ENCODE measurements at places on chromosomes 3 and 15.
A peak's percentile ranks its signal among the peaks of the same experiment; 100 is the strongest.

GRCh38 chr3:44069276-44069675 lies 172.4 kb upstream of the TOPAZ1 start:
- DNase-seq: no peak

GRCh38 chr3:186931532-186932280 lies 1.4 kb downstream of the ST6GAL1 start:
- DNase-seq: peak; percentile 57

DNA sequence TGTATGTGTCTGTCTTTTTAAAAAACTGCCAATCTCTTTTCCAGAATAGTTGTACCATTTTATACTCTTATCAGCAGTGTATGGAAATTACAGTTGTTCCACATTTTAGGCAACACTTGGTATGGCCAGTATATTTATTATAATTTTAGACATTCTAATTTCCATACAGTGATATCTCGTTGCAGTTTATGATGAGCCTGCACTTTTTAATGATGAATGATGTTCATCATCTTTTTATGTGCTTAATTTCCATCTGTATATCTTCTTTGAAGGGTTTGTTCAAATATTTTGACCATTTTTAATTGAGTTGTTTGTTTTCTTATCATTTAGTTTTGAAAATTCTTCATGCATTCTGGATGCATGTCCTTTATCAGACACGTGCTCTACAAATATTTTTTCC lies 57.0 kb upstream of the UBE2E2 start:
- no peak for DNase-seq

DNA sequence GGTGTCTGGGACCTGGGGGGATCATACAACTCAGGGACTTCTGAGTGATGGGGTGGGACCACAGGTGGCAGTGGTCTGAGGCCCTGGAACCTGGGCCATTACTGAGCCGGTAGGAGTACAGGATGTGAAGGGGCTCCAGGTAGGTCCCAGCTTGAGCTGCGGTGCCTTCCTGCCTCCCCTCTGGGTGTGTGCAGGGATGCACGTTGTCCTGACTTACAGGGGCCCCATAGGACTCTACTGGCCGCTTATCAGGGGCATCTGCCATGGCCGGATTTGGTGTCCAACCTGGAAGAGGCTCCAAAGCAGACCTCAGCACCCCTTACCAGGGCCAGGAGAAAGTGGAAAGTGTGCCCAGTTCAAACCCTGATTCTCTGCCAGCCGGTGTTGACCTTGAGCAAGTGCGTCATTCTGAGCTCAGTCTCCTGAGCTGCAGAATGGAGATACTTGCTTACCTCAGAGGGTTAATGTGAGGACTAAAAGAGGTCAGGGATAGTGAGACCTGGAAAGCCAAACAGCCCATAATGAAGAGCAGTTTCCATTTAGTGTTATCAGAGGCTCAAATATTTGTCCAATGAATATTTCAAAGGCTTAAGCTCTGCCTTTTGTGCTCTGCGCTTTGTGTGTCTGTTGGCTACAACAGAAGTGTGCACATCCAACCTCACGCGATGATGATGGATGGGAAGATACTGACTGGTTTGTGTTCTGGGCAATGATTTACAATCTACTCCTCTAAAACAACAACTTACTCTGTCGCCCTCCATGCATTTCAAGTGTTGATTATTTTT lies 35.4 kb upstream of the ESYT3 start:
- DNase-seq: no peak

DNA sequence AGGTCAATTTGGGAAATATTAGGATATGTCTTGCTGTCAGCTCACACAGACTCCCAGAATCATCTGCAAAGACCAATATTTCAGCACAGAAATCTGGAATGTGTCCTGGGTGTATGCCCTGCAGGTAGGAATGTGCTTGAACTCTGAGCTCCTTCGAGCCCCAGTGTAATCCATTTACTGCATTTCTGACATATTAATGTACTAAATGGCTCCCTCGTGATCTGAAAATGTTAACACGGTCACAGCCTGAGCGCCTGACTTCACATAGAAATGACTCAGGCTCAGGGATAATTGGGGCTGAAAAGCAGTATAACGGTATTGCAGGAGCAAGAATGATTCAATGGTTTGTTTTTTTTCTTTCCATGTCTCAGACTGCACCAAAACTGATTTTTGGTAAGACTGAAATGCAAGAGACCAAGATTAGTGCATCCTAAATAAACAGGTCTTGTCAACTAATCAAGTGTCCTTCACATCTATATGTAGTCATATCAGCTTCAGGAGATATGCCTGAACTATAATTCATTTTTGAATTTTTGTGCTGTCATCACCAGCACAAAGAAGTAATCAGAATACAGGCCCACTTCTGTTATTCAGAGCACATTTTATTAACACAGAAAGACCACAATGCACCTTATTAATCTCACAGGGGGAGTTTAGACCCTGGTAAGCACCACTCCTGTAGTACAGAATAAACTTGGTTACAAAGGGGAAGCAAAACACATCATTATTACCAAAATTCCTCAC lies 49.8 kb downstream of the DCLK3 start:
- no peak for DNase-seq

- DNase-seq: no peak
Measured at GRCh38 chr15:69666921-69667811, 214.5 kb downstream of the RPLP1 start.

DNA sequence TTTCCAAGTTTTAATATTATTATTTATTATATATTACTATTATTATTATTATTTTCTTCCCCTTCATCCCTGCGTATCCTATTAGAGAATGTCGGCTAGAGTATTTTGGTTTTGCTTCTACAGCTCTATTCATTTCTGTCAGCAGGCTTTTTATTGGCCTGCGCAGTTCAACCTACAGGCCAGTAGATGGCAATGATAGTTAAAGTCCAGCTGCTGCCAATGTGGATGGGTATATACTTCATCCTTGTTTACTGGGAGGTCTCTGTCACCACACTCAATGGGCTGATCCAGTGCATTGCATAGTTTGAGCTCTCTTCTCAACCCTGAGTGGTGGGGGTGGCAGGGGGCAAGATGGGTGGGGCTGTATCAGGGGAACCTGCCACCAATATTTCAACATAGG lies 799.8 kb downstream of the NSUN3 start:
- DNase-seq: no peak

DNA sequence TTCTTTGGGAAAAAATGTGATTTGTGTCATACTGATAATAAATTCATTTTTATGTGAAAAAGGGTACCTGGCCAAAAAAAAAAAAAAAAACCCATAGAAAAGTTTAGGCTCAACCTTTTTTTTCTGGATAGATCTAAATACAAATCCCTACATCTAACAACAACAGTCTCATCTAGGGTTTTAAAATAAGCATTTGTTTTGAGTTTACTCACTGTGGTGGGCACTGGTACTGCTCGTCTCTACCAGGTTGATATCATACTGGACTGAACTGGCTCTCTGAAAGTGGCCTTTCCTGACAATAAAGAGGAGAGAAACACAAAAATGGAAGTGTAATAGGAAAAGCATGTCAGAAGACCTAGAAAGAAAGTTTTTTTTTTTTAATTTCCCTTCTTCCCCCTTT lies 52.0 kb downstream of the FBXO22 start:
- no peak for DNase-seq

DNA sequence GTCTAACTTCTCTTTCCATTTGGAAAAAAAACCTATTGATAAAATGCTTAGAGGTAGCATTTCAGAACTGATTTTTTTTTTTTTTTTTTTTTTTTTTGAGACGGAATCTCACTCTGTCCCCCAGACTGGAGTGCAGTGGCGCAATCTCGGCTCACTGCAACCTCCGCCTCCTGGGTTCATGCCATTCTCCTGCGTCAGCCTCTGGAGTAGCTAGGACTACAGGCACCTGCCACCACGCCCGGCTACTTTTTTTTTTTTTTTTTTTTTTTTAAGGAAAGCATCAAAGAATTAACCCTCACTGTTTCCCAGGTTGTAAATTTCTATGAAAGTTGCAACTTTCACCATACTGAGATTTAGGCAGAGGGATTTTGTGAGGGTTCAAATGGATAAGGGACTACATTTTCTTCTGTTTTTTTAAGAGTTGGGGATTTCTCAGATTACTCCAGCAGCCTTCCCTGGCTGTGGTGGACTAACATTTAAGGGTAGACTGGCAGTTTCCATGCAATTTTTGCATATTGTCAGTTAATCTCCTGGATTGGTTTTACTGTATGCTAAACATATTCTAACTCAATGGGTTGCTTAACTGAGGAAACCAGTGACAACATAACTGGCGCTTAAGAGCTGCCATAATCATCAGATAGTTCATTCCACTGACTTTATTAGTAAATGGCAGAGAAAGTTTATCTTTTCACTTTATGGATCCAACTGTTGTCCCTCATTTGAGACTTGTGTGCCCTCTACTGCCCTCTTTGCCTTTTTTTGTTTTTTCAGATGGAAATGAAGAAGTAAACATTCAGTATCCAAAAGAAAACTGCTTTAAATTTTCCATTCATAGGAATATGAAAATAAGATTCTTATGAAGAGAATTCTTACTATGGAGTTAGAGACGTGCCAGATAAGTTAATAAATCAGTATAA lies 93.7 kb downstream of the NPTN start:
- no peak for DNase-seq

DNA sequence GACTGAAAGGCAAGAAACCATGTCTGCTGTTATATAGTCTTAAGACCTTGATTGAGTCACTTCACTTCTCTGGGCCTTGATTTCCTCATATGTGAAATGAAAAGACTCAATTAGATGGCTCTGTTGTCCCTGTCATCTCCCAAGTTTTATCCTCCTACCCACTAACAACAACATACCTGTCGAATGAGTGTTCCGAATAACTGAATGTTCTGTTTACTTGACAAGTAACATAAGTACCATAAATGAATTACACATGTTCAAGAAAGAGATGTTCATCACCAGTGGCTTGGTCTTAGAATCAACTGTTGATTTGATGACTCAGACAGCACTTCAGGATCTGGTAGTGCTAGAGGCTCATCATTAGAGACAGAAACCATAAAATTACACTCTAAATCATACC lies 311.7 kb downstream of the VPS13C start:
- no peak for DNase-seq

DNA sequence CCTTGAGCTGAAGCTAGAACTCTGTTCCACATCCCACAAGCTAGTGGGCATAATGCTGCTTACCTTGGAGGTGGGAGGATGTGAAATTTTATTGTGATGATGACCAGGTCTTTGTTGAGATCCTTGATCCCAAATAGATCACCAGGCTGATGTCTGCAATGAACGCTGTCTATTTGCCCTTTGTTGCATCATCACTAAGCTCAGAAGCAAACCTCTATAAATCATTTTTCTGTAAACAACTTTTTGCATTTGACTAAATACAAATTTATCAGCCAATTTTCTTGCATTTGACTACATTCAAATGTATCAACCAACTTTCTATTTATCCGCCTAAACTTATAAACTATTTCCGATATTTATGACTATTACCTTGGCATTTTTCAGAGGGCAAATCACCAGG lies 9.7 kb downstream of the CCDC80 start:
- DNase-seq: no peak

- no peak for DNase-seq
Measured at GRCh38 chr15:71111950-71112349, 3.3 kb upstream of the THSD4 start.

DNA sequence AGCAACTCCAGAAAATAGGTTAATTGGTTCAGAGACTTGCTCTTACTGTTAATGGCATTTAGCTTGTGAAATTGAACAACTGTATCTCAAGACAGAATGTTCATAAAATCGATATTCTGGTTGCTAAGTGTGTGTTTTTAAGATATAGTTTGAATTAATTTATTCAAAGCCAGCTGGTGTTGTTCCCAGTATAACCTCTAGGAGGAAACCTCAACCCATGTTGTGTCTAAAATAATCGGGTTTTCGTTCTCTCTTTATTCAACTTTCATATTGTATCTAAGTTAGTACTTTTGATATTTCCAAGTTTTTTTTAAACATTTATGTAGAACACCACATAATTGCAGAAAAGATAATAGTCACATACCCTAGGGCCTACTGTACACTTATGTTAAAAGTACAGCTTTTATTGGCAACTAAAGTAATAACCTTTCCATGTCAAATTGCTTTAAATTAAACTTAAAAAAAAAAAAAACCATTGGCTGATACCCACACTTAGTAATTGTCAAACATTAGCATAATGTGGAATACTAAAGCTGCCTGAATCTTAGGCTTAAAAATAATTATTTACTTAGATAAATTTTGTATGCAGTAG lies 90.9 kb downstream of the SAMMSON start:
- no peak for DNase-seq

- no peak for DNase-seq
Measured at GRCh38 chr3:72009851-72010443, 225.0 kb upstream of the PROK2 start.
